ENCODE measurements at places on chromosomes 5 and 9.

DNA sequence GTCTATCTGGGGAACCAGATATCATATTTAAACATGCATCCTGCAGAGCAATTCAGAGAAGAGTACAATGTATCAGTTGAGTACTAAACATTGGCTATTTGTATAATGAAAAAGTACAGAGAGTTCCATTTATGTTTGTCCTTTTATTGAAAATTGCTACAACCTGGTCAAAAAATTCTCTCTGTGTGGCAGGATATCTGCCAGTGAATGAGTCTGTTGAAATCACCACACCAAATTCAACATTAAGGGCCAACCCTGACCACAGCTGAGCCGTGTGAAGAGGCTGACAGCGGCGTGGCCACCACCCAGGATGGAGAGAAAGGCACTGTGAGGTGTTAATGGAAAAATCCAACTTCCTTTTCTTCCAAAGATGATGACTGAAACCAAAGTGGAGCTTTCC lies 422.7 kb upstream of the PIK3R1 start:
- no peak for DNase-seq

DNA sequence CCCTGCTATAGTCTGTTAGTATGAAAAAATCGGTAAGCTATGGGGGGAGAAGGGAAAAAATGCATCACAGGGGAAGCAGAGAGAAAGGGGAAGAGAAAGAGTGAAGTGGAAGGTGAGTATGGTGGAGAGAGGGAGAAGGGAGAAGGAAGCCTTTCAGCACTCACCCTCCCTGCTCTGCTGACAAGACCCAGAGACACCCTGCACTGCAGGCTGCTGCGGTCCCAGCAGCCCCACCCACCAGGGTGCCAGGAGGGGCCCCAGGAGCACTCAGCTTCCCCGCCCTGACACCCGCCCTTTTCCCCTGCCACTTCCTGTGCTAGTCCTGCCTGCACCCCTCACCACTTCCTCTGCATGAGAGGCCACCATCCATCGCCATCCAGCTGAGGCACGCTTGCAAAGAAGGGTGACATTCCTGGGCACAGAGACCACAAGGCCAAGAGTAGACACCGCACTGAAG lies 12.7 kb downstream of the STK10 start:
- peak; percentile 77 for DNase-seq

DNA sequence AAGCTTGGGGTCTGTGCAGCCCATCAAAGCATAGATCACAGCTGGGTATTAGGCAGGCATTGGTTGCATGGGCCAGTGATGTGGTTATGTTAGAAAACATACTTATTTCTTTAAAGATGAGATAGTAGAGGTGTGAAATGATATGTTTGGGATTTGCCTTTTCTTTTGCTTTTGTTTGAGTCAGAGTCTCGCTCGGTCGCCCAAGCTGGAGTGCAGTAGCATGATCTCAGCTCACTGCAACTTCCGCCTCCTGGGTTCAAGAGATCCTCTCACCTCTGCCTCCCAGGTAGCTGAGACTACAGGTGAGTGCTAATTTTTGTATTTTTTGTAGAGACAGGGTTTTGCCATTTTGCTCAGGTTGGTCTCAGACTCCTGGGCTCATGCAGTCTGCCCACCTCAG lies 84.8 kb downstream of the PDE6A start:
- DNase-seq: no peak

DNA sequence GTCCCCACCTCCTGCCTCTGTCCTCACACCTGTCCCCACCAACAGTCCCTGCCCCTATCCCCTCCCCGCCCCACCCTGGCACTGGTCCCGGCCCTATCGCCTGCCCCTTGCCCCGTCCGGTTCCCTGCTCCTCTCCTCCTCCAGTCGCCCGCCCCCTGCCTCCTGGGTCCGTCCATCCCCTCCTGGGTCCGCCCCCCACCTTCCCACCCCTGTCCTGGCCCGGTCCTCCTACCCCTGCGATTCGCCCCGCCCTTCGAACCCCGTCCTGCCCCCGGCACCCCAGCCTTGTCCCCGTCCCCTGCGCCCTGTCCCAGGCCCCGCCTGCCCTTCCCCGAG lies 372 bp downstream of the EDF1 start:
- DNase-seq: no peak

GRCh38 chr5:20556115-20556763 lies 568.2 kb upstream of the CDH18 start:
- DNase-seq: no peak

GRCh38 chr9:112349008-112349333 lies 15.6 kb upstream of the PTBP3 start:
- DNase-seq: no peak

- no peak for DNase-seq
Measured at GRCh38 chr5:3105581-3105980, 354.1 kb upstream of the IRX2 start.
